Epithelial cell of proximal tubule (primary cell): ENCODE measurements at places on chromosomes 3 and 15.

GRCh38 chr3:159560214-159560979, 428.2 kb upstream of the IL12A start:
- DNase-seq, result no peak

GRCh38 chr3:66172394-66172793, 48.4 kb upstream of the SLC25A26 start:
- DNase-seq, result no peak

- DNase-seq, result no peak
These were observed 81.1 kb downstream of the CHSY1 start for GRCh38 chr15:101170568-101171350.

DNA sequence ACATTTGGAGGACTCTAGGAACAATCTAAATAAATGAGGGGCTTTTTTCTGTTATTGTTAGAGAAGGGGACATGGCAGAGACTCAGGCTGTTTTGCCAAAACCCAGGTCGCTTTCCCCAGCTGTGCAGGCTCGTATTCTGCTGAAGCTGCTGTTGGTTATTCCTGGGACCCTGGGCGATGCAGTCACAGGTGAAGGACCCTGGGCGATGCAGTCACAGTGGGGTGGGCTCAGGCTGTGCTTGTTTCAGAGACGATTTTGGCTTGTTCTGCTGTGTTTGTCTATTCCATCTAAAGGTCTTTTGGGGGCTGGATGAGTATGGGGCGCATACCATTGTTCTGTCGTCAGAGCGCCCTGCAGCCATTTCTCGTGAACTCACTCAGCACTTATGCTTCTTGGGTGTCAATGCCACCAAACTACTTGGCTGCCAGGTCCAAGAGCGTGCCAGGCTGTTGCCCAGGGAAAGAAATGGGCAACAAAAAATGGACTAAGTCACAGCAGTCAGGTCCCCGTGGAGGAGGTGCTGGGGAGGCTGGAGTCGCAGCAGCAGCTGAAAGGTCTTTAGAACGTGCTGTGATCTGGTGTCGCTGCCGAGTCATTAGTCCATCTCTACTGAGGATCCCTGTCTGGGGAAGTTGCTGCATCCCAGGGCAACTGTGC, 151.4 kb downstream of the CHDH start:
- DNase-seq, result no peak
